ENCODE measurements at places on chromosomes 2 and 18. TPM values are rescaled to one million over a fixed set of nuclear protein-coding genes. Genes with fewer than 3 reads are reported as not detected.

DNA sequence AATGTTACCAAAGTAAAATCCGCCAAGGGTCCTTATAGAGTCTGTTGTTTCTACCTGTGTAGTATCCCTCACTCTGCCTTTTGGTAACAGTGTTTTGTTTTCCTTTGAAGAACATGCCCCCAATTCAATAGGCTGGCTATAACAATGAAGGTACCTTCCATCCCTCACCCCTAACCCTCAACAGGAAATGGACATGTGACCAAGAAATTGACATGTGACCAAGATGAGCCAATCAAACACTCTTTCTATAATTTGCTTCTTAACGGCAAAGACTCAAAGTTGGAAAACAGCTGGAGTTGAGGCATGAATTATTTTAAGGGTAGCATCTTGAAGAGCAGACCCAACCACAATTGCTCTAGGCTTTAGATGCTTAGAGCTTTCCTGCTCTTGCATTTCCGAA lies 5.4 kb upstream of the MREG start:
- H3K27ac ChIP-seq = no peak overlapping the region
- H3K4me1 ChIP-seq = 0 out of 2 replicates have a peak, but pooled peaks cover 4% of the 10 kb centered on the region
- no peaks in the 10 kb centered on the region for H3K27me3 ChIP-seq
- no peak for DNase-seq

The KCNJ13 gene
- not detected for total RNA-seq

GRCh38 chr2:236510034-236510433 lies 59.6 kb upstream of the ACKR3 start:
- H3K36me3 ChIP-seq = no peaks in the 10 kb centered on the region
- DNase-seq = no peak
- H3K27ac ChIP-seq = no peak overlapping the region
- no peaks in the 10 kb centered on the region for H3K27me3 ChIP-seq
- H3K4me1 ChIP-seq = peaks cover 6% of the 10 kb centered on the region
- H3K4me3 ChIP-seq = no peak overlapping the region

The DYSF gene
- total RNA-seq = 17.2 TPM

The MGAT4A gene
- total RNA-seq = not detected

- H3K4me1 ChIP-seq = no peaks in the 10 kb centered on the region
- H3K4me3 ChIP-seq = no peak overlapping the region
- no peak for DNase-seq
- H3K27ac ChIP-seq = no peak overlapping the region
These were observed 341.0 kb downstream of the MEIS1 start for GRCh38 chr2:66775730-66776422.

The OXER1 gene
- not detected for total RNA-seq

GRCh38 chr2:107322416-107322815 lies 436.4 kb upstream of the ST6GAL2 start:
- H3K4me1 ChIP-seq = no peaks in the 10 kb centered on the region
- no peaks in the 10 kb centered on the region for H3K27me3 ChIP-seq
- H3K4me3 ChIP-seq = no peak overlapping the region
- no peak overlapping the region for H3K27ac ChIP-seq

DNA sequence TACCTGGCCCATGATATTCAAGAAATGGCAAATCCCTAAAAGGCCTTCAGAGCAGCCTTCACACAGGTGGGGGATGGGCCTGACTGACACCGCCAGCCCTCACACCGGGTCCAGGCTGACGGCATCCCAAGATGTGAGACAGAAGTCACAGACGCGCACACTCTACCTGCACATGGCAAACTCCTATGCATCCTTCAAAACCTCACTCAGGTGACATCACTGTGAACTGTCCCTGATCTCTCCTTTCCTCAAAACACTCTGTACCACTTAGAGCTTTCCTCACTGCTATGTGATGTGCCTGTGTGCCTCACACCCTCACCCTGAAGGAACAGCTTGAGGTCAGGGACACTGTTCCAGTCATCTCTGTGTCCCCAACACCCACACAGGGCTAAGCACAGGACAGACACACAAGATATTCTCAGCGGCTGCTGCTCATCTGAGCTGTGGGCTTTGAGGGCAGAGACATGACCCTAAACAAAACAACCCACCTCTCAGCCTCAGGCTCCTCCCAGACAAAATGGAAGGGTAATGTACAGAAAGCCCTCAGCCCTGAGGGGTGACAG lies 27.5 kb downstream of the BIN1 start:
- no peak overlapping the region for H3K4me3 ChIP-seq
- DNase-seq = no peak
- no peaks in the 10 kb centered on the region for H3K27me3 ChIP-seq

DNA sequence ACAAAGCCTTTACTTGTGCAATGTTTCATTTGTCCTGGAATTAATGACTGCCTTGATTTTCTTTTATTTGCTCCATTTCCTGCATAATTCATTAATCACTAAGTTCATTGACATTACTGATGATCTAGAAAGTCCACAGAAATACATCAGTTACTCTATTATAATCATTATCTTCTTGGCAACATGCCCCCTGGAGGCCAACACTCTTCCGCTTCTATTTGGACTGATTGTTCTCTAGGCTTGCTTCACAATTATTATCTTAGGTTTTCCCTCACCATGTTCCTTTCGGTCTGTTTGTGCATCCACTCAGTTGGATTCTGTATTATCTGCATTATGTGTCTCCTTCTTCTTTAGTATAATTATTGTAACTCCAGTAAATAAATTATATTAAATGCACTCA lies 461.0 kb upstream of the CDH2 start:
- DNase-seq = no peak
- no peaks in the 10 kb centered on the region for H3K27me3 ChIP-seq
- H3K36me3 ChIP-seq = no peaks in the 10 kb centered on the region

- no peak overlapping the region for H3K4me3 ChIP-seq
- no peaks in the 10 kb centered on the region for H3K27me3 ChIP-seq
- no peak overlapping the region for H3K27ac ChIP-seq
- no peaks in the 10 kb centered on the region for H3K4me1 ChIP-seq
These were observed 51.3 kb downstream of the GTF2A1L start for GRCh38 chr2:48668992-48669391.

The GCC2 gene
- 18.6 TPM for total RNA-seq

The SERPINB11 gene
- not detected for total RNA-seq

- no peak overlapping the region for H3K4me3 ChIP-seq
- no peaks in the 10 kb centered on the region for H3K27me3 ChIP-seq
- no peak for DNase-seq
- H3K4me1 ChIP-seq = no peaks in the 10 kb centered on the region
These were observed 6.5 kb downstream of the DNMT3A start for GRCh38 chr2:25335204-25335603.

DNA sequence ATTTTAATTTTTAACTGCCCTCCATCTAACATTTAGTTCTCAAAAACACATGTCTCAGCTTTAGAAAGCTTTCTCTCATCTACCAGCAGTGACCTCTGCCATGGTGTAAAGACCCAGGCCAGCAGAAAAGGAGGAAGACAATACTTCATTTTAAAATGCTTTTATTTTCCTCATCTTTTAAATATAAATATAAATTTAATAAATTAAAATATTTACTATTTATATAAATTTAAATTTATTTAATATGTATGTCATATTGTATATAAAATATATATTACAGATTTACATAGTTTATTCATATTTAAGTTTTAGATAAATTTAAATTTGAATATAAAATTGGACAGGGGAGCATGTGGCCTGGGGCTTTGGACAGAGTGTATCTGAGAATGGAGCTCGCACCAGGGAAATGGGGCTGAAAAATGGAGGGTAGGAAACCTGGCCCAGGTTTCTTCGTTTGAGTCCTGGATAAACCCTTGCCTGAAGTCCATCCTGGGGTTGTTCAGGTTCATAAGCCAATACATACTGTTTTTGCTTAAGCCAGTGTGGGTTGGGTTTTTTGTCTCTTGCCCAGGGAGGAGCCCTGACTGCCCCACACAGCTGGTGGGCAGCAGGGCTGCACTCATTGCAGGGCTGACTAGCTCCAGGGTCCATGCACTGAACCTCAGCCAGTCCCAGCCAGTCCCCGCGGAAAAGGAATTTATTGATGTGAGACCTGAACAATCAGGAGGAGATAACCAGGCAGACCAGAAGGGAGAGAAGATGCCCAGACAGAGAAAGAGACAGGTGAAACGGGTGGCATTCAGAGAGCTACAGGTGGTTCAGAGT lies 77.3 kb upstream of the LAPTM4A start:
- no peaks in the 10 kb centered on the region for H3K36me3 ChIP-seq
- H3K27ac ChIP-seq = no peak overlapping the region
- H3K27me3 ChIP-seq = no peaks in the 10 kb centered on the region
- H3K4me1 ChIP-seq = peaks cover 50% of the 10 kb centered on the region
- no peak overlapping the region for H3K4me3 ChIP-seq

GRCh38 chr2:152525277-152525838 lies 190.4 kb downstream of the FMNL2 start:
- peak; percentile 46 for DNase-seq
- no peaks in the 10 kb centered on the region for H3K36me3 ChIP-seq
- no peaks in the 10 kb centered on the region for H3K27me3 ChIP-seq
- peak overlapping the region; percentile 16 for H3K27ac ChIP-seq
- peaks cover 16% of the 10 kb centered on the region for H3K4me1 ChIP-seq

DNA sequence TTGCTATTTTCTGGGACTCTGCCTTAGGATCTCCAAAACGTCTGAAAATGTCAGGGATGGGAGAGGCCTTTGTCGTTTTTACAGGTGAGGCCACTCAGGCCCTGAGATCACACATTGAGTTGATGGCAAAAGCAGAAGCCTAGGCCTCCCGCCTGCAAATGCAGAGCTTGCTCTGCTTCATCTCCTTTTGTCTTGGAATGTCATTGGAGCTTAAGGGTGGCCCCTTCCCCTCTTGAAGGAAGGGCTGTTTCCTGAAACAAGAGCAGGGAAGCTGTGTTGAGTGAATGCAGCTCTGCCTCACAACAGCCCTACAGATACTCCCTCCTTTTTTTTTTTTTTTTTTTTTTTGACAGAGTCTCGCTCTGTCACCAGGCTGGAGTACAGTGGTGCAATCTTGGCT lies 123.5 kb downstream of the GLI2 start:
- H3K27ac ChIP-seq = no peak overlapping the region
- peaks cover 51% of the 10 kb centered on the region for H3K4me1 ChIP-seq
- H3K27me3 ChIP-seq = no peaks in the 10 kb centered on the region
- H3K36me3 ChIP-seq = peaks cover 15% of the 10 kb centered on the region

DNA sequence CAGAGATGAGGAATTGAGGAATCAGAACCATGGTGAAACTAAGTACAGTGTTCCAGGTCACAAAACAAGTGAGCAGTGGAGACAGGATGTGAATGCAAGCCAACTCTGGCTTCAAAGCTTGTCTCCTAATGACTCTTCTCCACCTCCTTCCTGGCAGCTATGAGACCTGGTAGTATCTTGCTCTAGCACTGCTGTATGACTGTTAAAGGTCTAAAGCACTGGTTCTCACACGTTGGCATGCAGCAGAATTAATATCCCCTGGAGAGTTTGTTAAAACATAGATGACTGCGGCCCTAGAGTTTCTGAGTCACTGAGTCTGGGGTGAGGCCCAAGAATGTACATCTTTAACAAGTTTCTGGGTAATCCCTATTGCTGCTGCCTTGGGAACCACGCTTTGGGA lies 63.3 kb downstream of the SUCLG1 start:
- no peaks in the 10 kb centered on the region for H3K36me3 ChIP-seq
- H3K4me3 ChIP-seq = no peak overlapping the region
- H3K4me1 ChIP-seq = peaks cover 23% of the 10 kb centered on the region
- H3K27me3 ChIP-seq = no peaks in the 10 kb centered on the region
- no peak for DNase-seq

DNA sequence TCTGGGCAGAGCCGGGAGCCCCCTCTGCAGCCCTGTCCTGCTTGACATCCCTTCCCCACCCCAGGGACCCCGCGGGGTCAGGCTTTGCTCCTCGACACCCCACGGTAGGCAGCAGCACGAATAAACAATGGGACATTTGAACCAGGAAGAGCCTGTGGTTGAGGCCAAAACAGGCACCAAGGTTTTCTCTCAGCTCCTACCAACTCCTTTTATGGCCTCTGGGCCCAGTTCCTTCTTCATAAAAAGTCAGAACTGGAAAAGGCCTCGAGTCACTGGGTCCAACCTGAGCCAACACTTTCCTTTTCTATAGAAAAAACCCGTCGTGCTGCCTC lies 20.6 kb downstream of the TEX44 start:
- no peak for DNase-seq
- H3K27me3 ChIP-seq = no peaks in the 10 kb centered on the region
- peaks cover 56% of the 10 kb centered on the region for H3K4me1 ChIP-seq
- H3K36me3 ChIP-seq = no peaks in the 10 kb centered on the region

The TMEM169 gene
- total RNA-seq = 0.84 TPM

- no peaks in the 10 kb centered on the region for H3K27me3 ChIP-seq
- H3K27ac ChIP-seq = no peak overlapping the region
- no peaks in the 10 kb centered on the region for H3K36me3 ChIP-seq
- no peak for DNase-seq
- peaks cover 30% of the 10 kb centered on the region for H3K4me1 ChIP-seq
- no peak overlapping the region for H3K4me3 ChIP-seq
These were observed 73.2 kb upstream of the GALNT5 start for GRCh38 chr2:157184161-157184895.

GRCh38 chr2:133457861-133458260 lies 110.4 kb downstream of the NCKAP5 start:
- no peak overlapping the region for H3K27ac ChIP-seq
- DNase-seq = no peak
- no peaks in the 10 kb centered on the region for H3K27me3 ChIP-seq
- H3K4me3 ChIP-seq = no peak overlapping the region
- no peaks in the 10 kb centered on the region for H3K4me1 ChIP-seq

The SLC30A3 gene
- not detected for total RNA-seq

- H3K27ac ChIP-seq = peak overlapping the region; percentile 89
- H3K27me3 ChIP-seq = no peaks in the 10 kb centered on the region
- no peaks in the 10 kb centered on the region for H3K36me3 ChIP-seq
- peak; percentile 68 for DNase-seq
These were observed 59.8 kb upstream of the PELI1 start for GRCh38 chr2:64203858-64204632.

DNA sequence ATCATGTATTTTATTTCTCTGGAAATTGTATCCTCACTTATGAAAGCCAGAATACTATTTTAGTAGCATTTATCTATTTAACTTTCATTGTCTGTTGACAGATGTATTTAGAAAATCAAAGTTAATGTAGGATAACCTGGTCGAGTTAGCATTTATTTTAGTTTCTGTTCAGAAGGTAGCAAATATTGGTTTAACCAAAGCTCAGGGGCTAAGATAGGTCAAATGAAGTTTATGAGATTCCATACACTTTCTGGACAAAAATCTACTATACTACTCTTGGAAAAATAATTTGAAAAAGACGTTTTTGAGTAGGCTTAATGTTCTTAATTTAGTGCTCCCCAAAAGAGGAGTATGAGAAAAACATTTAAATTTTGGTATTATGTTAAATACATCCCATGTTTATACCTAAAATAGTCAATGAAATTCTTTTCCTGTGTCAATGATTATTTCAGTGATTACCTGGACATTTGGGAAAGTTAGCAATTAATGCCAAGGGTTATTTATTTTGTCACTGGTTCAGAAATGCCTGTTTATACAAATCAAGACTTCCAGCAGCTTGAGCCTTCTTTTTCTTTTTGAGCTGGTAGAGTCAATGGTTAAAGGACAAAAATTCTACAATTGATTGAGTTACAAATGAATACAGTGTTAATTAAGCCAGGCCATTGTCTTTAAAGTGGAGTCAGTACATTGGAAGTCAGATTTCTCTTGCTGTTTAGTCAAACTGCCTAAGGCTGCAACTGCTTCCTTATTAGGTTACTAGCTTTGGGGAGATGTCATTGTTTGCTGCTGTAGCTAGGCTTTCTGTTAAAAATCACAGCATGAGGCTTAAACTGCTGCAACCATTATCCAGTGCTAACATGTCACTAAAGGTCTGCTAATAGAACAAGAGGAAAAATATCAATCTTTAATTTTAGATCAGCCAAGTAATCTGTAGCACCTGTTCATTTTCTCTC lies 182.3 kb downstream of the CAMKMT start:
- peaks cover 5% of the 10 kb centered on the region for H3K4me1 ChIP-seq
- no peak overlapping the region for H3K4me3 ChIP-seq
- no peaks in the 10 kb centered on the region for H3K36me3 ChIP-seq
- no peaks in the 10 kb centered on the region for H3K27me3 ChIP-seq
- H3K27ac ChIP-seq = no peak overlapping the region

All from SJSA1 (cell line).